D721Med (cell line): ENCODE measurements at places on chromosomes 3 and 15.

DNA sequence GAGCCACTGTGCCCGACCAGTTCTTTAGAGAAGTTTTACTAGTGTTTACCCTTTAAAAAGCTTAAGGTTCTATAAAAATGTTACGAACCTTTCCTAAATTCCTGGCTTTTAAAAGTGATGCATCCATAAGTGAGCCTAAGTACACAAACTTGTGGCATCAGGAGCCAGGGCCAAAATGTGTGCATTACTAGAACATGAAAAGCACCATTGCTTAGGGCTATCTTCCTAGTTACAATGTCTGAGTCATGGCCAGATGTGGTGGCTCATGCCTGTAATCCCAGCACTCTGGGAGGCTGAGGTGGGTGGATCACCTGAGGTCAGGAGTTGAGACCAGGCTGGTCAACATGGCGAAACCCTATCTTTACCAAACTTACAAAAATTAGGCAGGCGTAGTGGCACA lies 39.9 kb downstream of the LEO1 start:
- DNase-seq, result no peak

DNA sequence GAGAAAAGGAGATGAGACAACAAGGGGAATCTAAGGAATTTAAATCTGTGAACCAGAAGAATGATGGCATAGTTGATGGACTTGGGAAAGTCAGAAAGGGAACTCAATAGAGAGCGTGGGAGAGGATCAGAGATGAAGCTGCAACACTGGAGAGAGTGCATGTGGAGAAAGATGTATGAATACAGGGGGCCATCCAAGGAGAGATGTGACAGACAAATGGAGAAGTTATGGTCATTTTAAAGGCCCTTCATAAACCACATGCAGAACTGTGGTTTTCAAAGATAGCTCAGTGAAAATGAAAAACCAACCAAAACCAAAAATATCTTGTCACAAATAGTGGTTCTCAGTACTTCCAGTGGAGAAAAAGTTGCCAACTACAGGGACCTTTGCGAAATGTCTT lies 265.2 kb downstream of the SUCLG2 start:
- no peak for DNase-seq

- no peak for DNase-seq
Observed at GRCh38 chr15:97078591-97078990, 748.1 kb downstream of the NR2F2 start.

- DNase-seq, result no peak
Observed at GRCh38 chr15:79076661-79077060, 13.9 kb downstream of the RASGRF1 start.
